Bronchial epithelial cell (primary cell): ENCODE measurements at places on chromosomes 1 and 21. TPM values are rescaled to one million over a fixed set of nuclear protein-coding genes. Genes with fewer than 3 reads are reported as not detected.

- DNase-seq, result peak; percentile 85
These were observed 143.9 kb upstream of the JUN start for GRCh38 chr1:58927722-58928085.

The KCNA3 gene
- total RNA-seq, result not detected in 2 replicates

GRCh38 chr1:228454238-228454637 lies 32.9 kb upstream of the RNF187 start:
- peak; percentile 49 for DNase-seq

The TSPAN1 gene
- 42.1 and 49.4 TPM in 2 replicates for total RNA-seq

DNA sequence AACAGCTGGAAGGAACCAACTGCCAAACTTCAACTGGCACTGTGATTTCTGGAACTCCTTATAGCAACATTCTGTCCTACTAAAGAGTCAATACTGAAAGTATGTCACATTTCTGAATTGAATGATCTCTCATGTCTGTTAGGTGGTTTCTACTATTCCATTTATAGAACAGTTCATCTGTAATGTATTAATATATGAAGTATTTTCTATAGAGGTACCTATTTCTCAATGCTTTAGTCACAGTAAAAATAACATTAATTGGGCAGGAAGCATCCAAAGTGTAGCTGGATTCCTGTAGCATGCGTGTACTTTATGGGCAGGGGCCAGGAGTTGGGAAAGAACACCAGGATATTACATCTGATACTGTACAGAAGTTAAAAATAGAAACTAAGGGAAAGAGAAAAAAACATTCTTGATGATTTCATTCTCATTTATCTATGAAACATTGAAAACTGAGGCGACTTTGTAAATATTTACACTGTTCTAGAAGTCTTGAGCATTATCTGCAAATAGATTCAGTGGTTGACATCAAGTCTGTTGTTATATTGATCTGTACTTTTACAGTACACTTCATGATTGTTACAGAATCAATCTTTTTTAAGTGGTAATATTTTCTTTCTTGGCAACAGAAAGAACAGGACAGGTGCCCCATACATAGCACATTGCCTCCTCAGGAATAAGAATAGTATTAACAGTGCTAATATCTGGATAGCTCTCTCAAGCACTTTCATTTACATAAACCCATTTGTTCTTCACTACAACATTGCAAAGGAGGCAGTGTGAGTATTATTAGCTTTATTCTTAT lies 6.2 kb upstream of the ZNF281 start:
- peak; percentile 98 for DNase-seq

The ADORA1 gene
- under 0.01 TPM in 1 of 2 replicates, not detected in the other for total RNA-seq

DNA sequence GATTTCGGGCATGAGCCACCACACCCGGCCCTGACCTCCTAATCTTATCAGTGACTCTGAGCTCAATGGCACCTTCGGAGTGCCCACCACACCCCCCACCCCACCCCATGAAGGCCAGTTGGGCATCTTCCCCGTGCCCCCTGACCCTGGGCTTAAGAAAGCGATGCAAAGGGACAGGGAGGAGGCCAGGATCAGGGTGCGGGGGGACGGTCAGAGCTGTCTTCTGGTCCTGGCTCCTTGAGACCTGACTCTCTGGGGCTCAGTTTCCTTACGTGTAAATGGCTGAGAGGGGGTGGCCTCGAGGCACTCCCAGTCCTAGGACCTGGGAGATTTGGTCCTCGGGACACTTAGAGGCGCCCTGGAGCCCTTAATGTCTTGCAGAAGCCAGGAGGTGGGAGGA lies 103.9 kb upstream of the VAMP3 start:
- no peak for DNase-seq

DNA sequence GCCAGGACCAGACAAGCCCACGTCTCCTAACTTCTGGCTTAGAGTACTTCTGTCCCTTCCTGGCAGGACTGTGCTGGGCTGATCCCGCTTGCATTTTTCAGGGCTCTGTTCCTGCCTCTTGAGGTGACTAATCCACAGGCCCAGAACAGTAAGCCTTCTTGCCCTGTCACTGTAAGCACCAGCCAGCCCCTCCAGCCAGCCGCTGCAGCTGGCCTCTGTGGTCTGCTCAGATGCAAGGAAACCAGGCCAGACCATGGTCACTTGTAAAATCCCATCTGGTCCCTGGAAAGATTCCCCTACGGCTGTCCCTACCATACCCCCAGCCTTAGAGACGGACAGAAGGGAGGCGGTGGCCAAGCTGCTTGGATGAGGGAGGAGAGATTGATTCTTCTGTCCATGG lies 74.2 kb downstream of the KIRREL1 start:
- peak; percentile 17 for DNase-seq

The CCDC30 gene
- 0.77 and 0.79 TPM in 2 replicates for total RNA-seq

The RXRG gene
- total RNA-seq, result not detected in 2 replicates

The ERICH3 gene
- not detected in 2 replicates for total RNA-seq

GRCh38 chr1:61173118-61173517 lies 90.8 kb downstream of the NFIA start:
- no peak for DNase-seq

- DNase-seq, result no peak
These were observed 13.2 kb downstream of the AMPD2 start for GRCh38 chr1:109632671-109633346.

DNA sequence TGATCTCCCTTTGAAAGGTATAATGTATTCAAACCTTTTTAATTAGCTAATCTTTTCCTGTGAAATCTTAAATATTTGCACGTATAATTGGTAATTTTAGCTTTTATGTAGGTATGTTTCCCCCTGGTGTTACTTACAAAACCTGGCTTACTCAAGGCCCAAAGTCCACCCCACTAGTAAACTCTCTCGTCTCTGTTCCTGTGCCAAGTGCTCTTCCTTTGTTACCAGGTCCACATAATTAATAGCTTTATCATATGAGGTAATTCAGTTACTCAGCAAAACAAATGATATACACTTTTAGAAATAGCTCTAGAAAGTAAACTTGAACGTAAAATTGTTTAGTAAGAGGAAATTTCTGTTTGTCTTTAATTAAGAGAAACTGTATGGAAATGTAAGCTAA lies 36.7 kb downstream of the NFIA start:
- DNase-seq, result no peak

The PTGFR gene
- 0.13 and 0.26 TPM in 2 replicates for total RNA-seq

DNA sequence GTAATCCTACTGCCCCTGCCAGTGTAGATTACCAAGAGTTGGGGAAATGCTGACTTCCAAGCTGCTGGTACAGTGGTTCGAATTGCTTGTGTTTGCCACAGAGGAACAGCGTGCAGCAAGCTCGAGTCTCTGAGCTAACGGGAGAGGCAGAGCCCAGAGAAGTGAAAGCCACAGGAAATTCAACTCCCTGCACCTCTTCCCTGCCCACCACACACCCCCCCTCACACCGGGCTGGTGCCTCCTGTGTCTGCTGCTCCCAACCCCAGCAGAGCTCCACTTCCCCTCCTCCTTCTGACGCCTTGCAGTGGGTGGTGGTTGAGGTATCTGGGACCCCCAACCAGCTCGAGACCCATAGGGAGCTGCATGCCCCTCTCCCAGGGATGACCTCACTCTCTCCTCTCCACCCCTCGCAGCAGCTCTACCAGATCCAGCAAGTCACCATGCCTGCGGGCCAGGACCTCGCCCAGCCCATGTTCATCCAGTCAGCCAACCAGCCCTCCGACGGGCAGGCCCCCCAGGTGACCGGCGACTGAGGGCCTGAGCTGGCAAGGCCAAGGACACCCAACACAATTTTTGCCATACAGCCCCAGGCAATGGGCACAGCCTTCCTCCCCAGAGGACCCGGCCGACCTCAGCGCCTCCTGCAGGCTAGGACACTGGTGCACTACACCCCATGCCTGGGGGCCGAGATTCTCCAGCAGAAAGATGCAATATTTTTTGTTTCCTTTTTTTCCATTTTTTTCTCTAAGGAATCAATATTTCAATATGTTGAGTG lies 13.1 kb upstream of the KCNQ4 start:
- no peak for DNase-seq

- DNase-seq, result no peak
These were observed 87.1 kb upstream of the ZNF281 start for GRCh38 chr1:200496937-200497336.

- no peak for DNase-seq
These were observed 72.7 kb upstream of the LYST start for GRCh38 chr1:235939480-235939775.

GRCh38 chr1:47887060-47887459 lies 110.1 kb downstream of the TRABD2B start:
- no peak for DNase-seq

The TSACC gene
- 0.77 TPM in 1 of 2 replicates, not detected in the other for total RNA-seq

- no peak for DNase-seq
These were observed 57.3 kb downstream of the SERBP1 start for GRCh38 chr1:67372898-67373297.

The SH3BGRL3 gene
- 14.5 and 28.7 TPM in 2 replicates for total RNA-seq

- DNase-seq, result no peak
These were observed 14.8 kb upstream of the LSS start for GRCh38 chr21:46243325-46243724.

GRCh38 chr1:11550664-11551283 lies 71.8 kb downstream of the DISP3 start:
- peak; percentile 65 for DNase-seq

GRCh38 chr1:148318123-148318903 lies 164.8 kb downstream of the PPIAL4G start:
- DNase-seq, result no peak

DNA sequence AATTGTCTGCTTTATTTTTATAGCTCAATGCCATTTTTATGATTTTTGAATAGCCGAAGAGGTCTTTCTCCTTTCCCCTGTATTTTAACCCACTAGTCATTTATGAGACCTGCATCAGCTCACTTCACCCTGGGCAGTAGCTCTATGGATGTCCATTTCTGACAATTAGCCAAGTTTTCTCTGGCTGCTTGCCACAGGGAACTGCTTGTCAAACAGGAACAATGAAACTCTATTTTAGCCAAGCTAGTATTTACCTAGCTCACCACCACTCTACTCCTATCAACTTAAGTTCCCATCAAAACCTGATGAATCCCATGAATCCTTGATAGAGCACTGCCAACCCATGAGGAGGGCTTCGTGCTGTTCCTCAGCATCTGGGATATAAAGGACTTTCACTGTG lies 406.7 kb downstream of the RWDD3 start:
- DNase-seq, result peak; percentile 20

DNA sequence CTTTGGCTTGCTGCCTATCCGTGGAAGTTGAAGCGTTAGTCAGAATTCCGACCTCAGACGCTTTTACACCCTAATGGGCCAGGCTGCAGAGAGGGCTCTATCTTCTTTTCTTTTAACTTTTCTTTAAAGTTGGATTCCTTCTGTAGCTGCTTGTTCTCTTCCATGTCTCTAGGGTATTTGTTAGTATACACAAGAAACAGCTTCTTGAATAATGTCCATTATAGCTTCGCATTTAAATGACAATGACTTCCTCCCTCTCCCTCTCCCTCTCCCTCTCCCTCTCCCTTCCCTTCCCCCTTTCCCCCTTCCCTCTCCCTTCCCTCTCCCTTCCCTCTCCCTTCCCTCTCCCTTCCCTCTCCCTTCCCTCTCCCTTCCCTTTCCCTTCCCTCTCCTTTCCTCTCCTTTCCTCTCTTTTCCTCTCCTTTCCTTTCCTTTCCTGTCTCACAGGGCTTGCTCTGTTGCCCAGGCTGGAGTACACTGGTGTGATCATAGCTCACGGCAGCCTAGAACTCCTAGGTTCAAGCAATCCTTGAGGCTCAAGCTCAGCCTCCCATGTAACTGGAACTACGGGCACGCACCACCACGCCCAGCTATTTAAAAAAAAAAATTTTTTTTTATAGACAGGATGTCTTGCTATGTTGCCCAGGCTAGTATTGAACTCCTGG lies 33.0 kb downstream of the RIPPLY3 start:
- DNase-seq, result no peak

GRCh38 chr1:10873189-10873588 lies 76.7 kb upstream of the CASZ1 start:
- no peak for DNase-seq

The PROK1 gene
- not detected in 2 replicates for total RNA-seq

- DNase-seq, result peak; percentile 77
These were observed 232.6 kb downstream of the SRGAP2C start for GRCh38 chr1:121417325-121417923.
